ENCODE measurements at places on chromosomes 13 and 19.

DNA sequence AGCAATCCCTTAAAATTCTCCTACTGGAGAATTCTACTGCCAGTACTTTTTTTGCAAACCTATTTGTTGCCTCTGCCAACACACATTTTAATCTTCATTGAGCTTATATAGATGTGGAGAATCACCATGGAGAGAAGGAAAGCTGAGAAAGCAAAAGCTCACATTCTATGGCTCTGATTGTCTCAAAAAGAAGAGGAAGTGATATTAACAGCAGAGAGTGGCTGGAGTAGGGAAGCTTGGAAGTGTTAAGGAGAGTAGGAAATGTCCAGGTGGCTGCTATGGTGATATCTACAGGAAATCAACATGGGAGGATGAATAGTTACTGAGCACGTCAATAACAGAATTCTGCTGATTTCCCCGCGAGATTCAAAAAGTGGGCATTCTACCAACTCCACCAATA lies 78.8 kb upstream of the TDRD3 start:
- DNase-seq: no peak

GRCh38 chr13:88643233-88643632 lies 972.1 kb downstream of the SLITRK5 start:
- no peak for DNase-seq

DNA sequence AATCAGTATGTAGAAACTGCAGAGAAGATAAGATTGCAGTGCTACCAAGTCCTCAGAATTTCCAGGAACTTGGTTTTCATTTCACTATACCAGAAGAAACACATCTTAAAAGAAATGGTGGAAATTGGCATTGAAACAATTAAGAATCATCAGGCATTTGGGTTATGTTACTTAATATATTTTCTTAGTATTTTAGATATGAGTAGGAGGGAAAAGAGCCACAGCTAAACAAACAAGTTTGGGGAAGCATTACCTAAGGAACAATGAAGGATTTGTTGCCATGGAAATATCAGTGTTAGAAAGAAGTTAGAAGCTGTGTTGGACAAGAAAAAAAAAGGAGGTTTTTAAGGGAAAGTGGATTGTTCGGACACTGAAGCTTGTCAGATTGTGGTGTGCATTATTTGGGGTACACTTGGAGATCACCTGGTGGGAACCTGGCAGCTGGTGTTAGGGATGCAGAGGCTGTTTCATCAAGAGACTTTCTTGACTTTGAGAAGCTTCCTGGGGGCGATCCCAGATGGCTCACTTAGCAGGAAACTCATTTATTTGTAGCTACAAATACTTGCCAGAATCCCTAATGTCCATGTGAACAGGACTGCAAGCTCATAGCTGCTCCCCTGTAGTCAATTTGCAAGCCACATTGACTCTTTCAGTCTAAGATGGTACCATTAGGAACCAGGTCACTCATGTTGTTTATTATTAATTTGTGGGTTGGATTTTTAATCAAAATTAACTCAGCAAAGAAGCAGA lies 246.7 kb downstream of the RFC3 start:
- no peak for DNase-seq

DNA sequence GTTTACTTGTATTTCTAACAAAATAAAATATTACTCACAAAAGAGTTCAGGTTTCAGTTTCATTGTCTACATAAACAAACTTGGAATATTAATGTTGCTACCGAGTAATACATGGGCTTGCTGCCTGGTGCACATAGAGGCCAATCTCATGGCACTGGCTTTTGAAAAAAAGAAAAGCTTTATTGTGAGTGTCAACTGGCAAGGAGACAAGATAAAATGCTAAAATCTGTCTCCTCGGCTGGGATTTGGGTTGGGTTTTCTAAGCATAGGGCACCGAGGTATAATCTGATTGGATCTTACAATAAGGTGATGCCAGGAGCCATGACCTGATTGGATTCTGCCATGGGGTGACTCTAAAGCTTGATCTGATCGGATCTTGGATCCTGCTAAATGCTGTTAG lies 1519.9 kb upstream of the MIR17HG start:
- DNase-seq: no peak

DNA sequence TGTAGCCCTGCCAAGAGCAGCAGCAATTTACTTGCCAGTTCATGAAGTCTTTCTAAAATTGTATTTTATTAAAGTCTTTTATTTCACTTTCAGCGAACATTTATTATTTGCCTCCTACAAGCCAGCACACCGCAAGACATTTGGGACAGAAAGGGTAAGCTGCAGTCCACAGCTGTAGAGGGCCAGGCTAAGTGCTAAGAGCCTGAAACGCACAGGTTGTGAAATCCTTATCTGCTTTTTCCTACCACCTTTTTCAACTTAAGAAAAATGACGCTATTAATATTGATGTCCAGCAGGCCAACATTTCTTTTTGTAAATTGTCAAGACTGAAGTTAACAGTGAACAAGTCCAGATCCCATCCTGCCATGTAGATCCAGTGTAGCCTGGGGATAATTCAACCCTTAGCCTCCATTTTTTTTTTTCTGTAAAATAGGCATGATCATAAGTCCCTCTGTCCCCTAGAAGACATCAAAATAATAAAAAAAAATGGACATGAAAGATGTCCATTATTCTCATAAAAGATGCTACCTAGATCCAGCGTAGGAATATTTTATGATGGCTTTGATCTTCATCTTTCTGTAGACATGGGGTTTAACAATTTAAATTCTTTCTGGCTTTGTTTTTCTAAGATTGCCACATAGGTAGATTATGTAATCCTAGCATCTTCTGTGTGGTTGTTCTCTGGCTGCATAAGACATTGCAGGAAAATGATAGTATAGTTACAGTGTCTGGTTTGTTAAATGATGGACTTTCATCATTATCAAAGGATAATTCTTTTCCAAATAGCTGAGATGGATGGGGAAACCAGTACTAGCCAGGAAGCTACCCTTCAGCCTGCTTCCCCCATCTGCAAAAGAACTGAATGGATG lies 128.4 kb downstream of the SHISA2 start:
- DNase-seq: no peak

DNA sequence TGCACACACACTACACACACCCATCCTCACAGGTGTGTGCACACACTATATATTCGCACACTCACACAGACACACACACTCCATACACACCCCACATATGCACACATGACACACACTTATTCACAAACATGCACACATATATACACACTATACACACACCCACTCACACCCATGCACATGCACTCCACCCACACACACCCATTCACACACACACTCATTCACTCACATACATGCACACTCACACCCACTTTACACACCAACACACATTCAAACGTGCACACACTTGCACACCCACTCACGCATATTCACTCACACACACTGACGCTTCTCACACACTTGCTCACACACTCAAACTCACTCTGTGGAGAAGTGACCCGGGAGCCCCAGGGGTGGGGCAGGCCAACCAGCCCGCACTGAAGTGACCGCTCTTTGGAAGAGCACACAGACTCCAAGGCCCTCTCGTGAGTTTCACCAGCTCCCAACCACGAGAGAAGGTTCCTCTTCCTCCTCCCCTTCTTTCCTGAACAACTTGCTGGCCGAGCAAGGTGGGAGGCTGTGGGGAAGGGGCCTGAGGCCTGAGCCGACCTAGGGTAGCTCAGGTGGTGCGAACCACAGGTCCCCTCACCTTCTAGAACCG lies 86.1 kb upstream of the TM9SF2 start:
- no peak for DNase-seq

GRCh38 chr13:102816708-102817107 lies 17.8 kb downstream of the BIVM start:
- DNase-seq: no peak

- DNase-seq: no peak
Observed at GRCh38 chr19:13621413-13621812, 115.1 kb upstream of the CACNA1A start.

DNA sequence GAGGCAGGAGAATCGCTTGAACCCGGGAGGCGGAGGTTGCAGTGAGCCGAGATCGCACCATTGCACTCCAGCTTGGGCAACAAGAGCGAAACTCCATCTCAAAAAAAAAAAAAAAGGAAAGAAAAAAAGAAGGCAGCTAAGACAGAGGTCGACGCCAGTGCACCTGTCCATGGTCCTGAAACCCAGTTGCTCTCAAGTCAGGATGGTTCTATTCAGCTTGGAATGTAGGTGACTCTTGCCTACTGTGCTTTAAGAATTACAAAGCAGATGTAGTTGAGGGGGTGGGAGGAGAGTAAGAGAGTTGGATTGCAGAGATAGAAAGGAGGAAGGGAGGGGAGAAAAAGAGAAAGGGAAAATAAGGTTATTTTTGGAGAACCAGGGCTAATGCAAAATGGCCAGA lies 18.7 kb downstream of the CACNG7 start:
- no peak for DNase-seq

DNA sequence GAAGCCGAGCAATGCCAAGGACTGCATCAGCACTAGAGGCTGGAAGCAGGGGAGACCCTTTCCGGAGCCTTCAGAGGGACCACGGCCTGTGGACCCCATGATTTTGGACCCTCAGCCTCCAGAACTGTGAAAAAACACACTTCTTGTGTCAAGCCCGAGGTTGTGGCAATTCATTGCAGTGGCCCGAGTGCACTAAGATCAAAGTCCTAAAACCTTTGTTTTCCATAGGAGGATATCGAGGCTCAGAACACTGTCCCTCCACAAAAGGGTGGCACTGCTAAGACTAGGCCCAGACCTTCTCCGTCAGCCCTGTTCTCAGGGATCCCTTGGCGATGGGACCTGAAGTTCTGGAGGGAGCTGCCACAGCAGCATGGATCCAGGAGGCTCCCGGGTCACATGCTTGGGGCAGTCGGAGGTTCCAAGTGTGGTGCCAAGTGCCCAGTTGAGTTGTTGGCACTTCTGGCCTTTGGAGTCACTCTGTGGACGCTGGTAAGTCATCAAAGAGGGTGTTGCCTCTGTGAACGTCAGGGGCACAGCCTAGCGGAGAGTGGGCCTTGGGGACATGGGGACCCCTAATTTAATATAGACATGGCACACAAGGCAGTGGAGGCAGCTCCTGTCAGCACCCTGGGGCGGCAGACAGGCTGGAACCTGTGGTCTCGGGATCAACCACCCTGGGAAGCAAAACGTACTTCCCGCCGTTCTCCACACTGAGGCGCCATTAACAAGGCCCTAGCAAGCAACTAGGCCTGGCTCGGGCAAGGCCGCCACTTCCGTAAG lies 199.2 kb downstream of the COL4A1 start:
- DNase-seq: no peak

Data from NCI-H748 treated with DMSO at 0.1 percent for 48 hours (cell line).